Activated CD8-positive, alpha-beta memory T cell treated with anti-CD3 and anti-CD28 coated beads, Interleukin-2, amount 50 U/mL, for 4 hours (primary cell): ENCODE measurements at places on chromosomes 16 and 17.

DNA sequence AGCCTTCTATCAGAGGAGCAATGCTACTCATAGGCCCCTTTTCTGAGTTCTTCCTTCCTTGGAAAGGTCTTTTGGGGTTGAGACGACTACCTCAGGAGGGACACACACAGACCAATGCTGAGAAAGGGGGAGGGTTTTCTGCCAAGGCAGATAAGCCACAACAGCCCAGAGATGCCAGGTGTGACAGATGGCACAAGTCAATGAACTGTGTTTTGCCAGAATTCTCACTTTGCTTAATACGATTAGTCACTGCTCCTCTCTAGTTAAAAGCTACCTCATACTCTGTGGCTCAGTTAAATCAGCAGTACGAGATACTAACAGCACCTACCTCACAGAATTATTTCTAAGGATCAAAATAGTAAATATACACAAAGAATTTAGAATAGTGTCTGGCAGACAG is 8.0 kb downstream of the BRD7 start:
- no peak for DNase-seq

GRCh38 chr16:84034516-84034915 is 8.1 kb downstream of the SLC38A8 start:
- no peak for DNase-seq

GRCh38 chr17:55895112-55895759 is 144.4 kb downstream of the PCTP start:
- DNase-seq = no peak

DNA sequence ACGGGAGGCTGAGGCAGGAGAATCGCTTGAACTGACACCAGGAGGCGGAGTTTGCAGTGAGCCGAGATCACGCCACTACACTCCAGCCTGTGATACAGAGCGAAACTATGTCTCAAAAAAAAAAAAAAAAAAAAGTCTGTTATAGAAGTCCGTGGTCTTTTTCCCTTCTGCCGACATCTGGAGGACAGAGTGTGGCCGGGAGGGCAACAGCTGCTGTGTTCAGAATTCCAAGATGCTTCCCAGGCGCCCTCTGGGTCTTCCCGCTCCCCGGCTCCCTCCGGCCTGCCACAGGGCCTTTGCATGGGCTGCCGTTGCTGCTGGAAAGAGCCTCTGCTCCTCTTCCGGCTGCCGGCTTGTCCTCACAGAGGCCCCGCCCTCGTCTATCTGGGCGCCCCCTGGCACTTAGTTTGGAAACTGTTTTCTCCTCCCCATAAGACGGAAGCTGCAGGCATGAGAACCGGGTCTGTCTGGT is 2.4 kb upstream of the CACNA1H start:
- no peak for DNase-seq

DNA sequence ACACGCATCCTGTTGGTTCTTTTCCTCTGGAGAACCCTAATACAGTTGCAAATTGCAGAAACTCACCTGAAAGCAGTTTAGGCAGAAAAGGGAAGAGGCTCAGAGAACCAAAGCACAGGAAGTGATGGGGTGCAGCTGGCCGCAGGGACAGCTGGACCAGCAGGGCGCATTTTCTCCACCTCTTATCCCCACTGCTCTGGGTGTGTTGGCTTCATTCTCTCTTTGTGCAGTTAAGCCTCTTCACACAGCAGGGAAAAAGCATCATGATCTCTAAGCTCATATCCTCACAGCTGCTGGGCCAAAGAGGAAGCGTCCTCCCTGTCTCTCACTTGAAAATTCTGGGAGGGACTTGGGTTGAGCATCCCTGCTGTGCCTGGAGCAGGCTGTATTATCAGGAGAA is 20.0 kb upstream of the LRRC75A start:
- no peak for DNase-seq

GRCh38 chr17:9937241-9937761 is 32.2 kb upstream of the RCVRN start:
- DNase-seq = no peak

GRCh38 chr17:79201536-79202227 is 127.1 kb downstream of the ENGASE start:
- DNase-seq = no peak

DNA sequence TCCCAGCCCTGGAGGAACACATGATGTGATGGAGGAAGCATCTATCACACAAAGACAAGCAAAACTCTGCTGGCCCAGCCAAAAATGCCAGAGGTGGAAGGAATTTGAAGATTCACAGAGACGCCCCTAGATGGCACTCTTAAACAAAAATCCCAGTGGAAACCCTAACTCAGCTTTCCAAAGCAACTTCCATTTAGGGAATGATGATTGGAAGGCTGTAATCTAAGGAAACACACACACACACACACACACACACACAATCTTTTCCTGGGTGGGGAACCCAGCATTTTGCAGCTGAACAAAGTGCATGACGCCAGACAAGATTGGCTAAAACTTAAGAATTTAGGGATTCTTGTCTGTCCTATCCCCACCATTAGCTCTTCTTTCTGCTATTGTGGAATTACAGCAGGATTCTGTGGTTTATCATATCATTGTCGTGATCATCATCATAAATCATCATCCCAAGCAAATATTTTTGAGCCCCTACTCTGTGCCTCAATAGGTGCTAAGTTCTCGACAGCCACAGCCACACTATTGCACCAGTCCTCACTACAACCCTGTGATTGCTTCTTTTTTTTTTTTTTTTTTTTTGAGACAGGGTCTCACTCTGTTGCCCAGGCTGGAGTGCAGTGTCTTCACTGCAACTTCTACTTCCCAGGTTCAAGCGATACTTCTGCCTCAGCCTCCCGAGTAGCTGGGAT is 1.6 kb upstream of the LDAF1 start:
- DNase-seq = no peak

GRCh38 chr17:15109608-15110007 is 155.5 kb downstream of the PMP22 start:
- DNase-seq = no peak

DNA sequence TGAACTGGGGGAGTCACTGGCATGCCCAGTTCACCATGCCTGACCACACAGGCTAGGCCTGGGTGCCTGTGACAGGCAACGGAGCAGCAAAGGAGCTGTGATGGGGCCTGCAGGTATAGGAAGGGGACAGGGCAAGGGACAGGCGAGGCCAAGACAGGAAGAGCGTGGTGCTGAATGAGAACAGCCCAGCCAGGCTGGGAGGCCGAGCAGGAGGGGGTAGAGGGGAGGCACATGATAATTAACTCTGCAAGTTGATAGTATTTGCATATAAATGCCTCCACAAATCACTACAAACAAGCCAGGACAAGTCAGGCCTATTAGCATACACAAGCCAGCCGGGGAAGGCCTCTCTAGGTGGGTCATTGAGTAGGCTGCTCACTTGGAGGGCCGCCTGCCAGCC is 7.8 kb downstream of the ZFHX3 start:
- DNase-seq = no peak

- no peak for DNase-seq
Measured at GRCh38 chr16:1053121-1053521, 19.4 kb upstream of the SSTR5 start.

GRCh38 chr16:59341368-59341767 is 607.3 kb upstream of the GOT2 start:
- DNase-seq = no peak

- no peak for DNase-seq
Measured at GRCh38 chr17:65389426-65389825, 172.0 kb downstream of the AXIN2 start.

GRCh38 chr17:32873114-32873513 is 3.8 kb downstream of the MYO1D start:
- DNase-seq = no peak

DNA sequence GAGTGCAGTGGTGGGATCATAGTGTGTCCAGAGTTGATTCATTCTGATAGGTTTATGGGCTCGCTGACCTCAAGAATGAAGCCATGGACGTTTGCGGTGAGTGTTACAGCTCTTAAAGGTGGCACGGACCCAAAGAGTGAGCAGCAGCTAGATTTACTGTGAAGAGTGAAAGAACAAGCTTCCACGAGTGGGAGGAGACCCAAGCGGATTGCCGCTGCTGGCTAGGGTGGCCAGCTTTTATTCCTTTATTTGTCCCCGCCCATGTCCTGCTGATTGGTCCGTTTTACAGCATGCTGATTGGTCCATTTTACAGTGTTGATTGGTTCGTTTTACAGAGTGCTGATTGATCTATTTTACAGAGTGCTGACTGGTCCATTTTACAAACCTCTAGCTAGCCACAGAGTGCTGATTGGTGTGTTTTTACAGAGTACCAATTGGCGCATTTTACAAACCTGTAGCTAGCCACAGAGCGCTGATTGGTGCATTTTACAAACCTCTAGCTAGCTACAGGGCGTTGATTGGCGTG is 17.5 kb downstream of the CACNG4 start:
- DNase-seq = no peak

GRCh38 chr16:87556941-87557459 is 45.3 kb upstream of the JPH3 start:
- no peak for DNase-seq

GRCh38 chr16:84109598-84110335 is 7.0 kb downstream of the MBTPS1 start:
- DNase-seq = no peak

DNA sequence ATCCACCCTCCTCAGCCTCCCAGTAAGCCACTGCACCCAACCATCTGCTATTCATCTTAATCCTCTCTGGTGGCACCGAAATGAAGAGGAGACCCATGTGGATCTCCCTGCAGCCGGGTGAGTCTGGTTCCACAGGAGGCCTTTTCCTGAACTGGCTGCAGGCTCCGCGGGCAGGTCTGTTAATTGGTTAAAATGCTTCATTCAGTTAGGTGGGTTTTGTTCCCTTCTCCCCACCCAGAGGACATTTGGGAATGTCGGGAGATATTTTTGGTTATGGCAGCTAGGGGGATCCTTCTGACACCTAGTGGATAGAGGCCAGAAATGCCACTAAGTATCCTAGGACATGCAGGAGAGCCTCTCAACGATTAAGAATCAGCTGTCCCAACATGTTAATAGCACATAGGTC is 16.7 kb downstream of the C16orf54 start:
- DNase-seq = no peak

GRCh38 chr17:72560303-72561247 is 439.8 kb downstream of the SOX9 start:
- peak; percentile 29 for DNase-seq

GRCh38 chr16:72840631-72841381 is 207.1 kb downstream of the ZFHX3 start:
- no peak for DNase-seq

GRCh38 chr17:72097144-72097543 is 23.7 kb upstream of the SOX9 start:
- no peak for DNase-seq

DNA sequence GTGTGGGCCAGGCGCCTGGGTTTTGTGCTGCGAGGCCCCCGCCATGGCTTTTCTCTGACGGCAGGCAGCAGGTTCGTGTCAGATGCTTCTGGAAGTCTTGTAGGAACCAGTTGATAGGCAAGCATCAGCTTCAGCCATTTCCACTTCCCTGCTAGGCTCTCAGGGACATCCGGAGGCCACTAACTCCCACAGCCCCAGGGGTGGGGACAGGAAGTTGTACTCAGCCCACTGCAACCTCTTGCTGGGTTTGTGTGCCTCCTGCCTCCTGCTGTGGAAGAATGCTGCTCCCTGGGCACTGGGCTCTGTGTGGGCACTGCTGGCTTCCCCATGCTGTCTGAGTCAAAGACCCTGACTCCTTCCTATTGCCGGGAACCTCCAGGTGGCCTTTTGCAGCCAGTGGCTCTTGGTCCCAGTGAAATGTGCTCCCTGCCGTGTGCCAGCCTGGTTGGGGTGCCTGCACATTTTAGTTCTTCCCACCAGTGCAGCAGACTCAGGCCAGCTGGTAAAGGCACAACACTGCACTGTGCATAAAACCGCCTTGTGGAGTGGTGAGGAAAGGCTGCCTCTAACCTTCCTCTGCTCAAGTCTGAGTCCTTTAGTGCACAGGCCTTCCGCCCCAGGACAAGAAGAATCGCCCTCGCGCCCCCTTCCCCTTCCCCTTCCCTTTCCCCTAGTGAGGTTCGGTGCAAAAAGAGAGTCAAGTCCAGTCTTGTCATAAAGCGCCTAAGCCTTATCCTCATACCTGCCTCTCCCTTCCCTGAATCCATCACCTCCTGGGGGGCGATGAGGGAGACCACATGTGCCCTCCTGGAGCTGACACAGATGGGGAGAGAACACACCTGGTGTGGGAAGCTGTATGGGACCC is 16.6 kb downstream of the LDHD start:
- no peak for DNase-seq

GRCh38 chr17:67637901-67638641 is 79.7 kb upstream of the NOL11 start:
- DNase-seq = no peak

GRCh38 chr17:55663400-55663799 is 59.3 kb downstream of the TMEM100 start:
- DNase-seq = no peak

DNA sequence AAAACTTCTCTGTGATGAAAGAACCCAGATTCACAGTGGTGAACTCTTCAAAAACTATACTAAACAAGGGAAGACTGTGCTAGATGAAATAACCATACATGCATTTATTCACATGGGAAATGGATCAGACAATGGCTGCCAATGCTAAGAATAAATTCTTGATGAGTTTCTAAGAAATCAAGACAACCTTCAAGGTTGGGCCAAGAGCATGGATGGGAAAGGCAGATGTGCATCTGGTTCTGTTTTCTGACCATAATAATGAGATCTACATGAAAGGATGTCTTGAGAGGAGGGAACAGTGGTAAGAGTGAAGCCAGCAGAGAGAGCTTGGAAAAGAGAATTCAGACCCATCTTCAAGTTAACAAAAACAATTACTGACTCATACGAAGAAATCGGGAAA is 31.4 kb downstream of the ANKRD11 start:
- DNase-seq = no peak

- no peak for DNase-seq
Measured at GRCh38 chr16:57539072-57539796, 2.9 kb upstream of the CCDC102A start.

- peak; percentile 26 for DNase-seq
Measured at GRCh38 chr17:47204722-47205418, 4.3 kb upstream of the MYL4 start.

DNA sequence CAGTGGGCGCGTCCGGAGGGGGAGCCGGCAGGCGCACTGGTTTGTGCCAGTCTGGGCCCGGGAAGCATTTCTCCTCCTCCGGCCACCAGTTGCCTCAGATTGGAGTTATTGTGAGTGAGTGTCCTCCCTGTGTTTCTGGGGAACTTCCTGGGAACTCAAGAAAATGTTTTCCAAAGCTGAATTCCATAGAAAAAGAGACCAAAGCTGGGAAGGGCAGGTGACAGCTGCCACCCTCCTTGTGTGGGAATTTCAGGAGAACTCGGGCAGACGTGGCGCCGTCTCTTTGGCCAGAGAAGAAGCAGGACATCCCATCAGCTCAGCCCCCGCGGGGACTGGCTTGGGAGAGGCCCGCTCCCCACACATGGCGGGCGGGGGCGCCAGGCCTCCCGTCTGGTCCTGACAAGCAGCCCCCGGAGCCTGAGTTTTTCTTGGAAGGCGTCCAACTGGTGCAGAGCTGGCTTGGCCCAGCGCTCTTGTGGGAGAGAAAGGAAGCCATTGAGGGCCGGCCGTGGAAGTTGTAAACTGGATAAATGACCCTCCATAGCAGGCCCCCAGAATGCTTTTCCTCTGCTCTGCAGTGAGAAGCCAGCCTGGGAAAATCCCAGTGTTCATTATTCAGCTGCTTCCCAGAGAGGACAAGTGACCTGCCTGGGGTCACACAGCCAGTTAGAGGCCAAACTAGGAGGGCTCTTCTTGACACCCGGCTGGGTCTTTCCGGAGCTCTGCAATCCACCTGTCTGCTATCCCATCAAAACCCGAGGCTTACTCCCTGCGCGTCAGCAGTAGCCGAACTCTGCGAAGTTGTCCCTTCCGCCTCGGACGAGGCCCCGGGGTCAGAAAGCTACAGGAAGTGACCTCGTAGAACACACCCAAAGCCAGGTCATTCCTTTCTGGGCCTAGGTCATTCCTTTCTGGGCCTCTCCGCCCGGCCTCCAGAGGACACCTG is 39.2 kb upstream of the GSE1 start:
- no peak for DNase-seq
